DMS 273 treated with DMSO at 0.1 percent for 48 hours (cell line): ENCODE measurements at places on chromosomes 3 and 15.
A peak's percentile ranks its signal among the peaks of the same experiment; 100 is the strongest.

DNA sequence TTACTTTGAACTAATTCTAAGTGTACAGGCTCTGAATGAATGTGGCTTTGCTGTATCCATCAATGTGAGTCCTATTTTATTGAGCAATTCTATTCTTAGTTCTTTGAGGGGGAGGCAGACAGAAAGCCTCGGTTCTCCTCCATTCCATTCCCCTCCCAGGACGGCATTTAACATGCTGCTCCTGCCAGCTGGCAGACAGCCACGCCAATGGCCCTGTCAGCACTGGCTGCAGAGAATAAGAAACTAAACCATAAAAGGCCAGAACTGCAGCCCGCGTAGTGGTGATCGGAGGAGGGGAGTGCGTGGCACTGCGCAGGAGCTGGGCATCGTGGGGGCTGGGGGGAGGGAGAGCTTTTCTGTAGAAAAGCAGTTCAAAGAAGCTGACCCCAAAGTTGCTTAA lies 76.0 kb upstream of the HACD2 start:
- peak; percentile 90 for DNase-seq

- DNase-seq = no peak
These were observed 16.8 kb upstream of the SMAD3 start for GRCh38 chr15:67048281-67049279.

DNA sequence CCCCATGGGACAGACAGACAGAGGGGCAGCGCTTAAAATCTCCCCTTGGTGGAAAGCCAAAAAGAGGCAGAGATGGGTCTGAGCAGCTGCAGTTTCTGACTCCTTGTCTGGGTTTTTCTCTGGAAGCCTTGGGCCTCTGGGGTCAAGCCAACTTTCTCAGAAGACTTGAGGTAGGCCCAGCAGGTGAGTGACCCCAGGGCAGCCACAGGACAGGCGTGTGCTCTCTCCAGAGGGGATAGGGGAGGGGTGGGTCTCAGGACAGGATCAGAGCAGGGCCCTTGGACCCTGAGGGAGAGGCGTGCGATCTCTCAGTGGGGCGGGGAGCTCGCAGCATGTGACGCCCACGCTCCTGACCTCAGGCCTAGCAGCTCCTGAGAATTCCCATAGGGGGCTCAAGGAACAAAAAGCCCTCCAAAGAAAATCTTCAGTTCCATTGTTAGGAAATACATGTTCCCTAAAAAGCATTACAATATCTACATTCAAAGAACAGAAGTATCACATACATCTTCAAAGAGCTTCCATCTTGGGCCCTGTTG lies 34.6 kb upstream of the DUSP7 start:
- no peak for DNase-seq

DNA sequence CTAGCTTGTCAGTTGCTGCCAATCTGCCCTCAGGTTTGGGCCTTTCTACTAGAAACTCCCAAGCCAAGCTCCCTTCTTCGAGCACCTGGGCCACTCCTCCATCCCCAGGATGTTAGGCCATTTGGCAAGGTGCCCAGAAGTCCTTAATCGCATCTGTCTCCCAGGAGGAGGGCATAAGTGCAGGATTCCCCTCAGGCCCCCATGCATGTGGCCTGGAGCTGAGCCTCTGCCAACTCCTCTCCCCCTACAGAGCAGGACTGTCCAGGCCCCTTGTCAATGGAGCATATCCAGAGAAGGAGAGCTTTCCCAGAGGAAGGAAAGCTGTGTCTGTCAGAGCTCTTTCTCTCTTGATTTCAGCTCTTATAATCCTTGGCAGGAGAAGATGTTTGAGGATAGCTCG lies 182.6 kb upstream of the ROPN1 start:
- DNase-seq = peak; percentile 75

DNA sequence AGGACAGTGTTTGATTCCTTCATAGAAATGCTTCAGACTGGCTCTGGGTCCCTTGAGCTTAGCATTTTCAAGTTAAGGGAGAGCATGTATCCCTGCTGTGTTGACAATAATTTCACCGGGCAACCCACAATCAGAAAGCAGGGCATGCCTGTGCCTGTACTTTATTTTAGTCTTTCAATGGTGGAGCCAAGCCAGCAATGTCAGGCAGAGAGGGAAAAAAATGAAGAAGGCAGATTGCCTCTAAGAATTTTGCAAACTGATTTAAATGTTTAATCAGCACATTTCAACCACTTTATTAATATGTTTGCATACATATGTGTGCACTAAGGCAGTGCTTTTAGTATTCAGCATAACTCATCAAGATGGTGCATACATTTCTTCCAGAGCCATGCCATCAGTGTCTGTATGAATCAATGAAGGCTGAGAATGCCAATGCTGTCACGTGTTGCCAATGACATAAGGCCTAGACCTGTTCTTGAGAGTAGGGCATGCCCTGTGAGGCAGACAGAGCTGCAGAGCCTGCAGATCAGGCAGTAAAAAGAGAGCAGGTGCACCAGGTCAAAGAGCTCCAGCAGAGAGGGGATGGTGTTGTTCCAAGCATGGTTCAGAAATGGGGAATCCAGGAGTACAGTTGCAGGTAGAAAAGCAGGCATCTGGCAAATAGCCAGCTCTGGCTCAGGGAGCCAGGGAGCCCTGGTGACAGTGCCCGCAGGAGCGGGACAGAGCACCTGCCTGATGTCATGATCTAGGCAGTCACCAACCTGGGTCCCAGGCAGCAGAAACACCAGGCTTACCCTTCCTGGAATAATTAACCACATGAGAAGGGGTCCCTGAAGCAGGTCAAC lies 508.5 kb downstream of the GABRG3 start:
- DNase-seq = peak; percentile 44

DNA sequence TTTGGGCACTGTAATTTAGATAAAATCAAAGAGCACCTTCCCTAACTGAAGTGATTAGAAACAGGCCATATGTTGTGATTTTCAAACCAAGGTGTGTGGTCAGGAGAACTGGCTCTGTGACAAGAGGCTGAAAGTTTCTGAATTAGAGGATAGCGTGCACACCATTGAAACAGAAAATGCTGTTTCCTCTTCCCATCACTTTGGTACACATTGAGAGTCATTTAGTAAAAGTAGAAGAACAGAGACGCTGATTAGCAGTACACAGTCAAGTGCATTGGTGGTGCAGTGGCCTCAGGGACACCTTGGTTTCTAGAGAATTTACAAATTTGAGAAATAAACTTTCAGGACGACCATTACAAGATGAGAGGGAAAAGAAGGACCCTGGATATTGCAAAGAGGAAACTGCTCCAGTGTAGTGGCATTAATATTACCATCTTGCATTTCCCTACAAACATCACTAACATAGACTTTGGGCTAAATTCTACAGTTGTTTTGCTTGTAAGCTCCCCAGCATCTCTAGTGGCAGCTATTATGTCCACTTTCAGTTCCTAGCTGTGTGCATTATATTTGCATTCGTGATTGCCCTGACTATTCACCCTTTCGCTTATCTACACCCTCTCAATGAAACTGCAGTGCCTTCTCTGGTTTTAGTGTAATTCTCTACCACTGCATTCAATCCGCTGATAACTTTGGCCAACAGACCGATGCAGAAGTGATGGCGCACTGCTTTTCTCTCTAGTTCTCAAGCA lies 728.1 kb upstream of the GRM7 start:
- no peak for DNase-seq

GRCh38 chr15:82315519-82316246 lies 33.6 kb downstream of the GOLGA6L10 start:
- DNase-seq = no peak

GRCh38 chr3:112425858-112426750 lies 73.2 kb downstream of the BTLA start:
- no peak for DNase-seq

DNA sequence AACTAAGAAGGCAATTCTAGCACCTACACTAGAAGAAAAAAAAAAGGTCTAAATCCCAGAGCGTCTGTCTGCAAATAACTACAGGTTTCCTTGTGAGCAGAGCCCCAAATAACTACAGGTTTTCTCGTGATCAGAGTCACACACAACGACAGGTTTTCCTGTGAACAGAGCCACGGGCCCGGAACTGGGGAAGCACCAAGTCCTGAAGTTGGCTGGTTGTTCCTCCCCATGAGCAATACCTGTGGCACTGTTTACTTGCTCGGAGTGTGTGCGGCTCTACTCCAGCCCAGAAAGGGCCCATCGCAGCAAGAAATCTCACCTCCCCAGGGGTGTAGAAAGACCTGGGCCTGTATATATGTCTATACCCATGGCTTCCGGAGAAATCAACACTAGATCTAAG lies 644 bp upstream of the MASP1 start:
- DNase-seq = no peak

GRCh38 chr3:111906656-111907055 lies 47.6 kb downstream of the PHLDB2 start:
- DNase-seq = no peak

DNA sequence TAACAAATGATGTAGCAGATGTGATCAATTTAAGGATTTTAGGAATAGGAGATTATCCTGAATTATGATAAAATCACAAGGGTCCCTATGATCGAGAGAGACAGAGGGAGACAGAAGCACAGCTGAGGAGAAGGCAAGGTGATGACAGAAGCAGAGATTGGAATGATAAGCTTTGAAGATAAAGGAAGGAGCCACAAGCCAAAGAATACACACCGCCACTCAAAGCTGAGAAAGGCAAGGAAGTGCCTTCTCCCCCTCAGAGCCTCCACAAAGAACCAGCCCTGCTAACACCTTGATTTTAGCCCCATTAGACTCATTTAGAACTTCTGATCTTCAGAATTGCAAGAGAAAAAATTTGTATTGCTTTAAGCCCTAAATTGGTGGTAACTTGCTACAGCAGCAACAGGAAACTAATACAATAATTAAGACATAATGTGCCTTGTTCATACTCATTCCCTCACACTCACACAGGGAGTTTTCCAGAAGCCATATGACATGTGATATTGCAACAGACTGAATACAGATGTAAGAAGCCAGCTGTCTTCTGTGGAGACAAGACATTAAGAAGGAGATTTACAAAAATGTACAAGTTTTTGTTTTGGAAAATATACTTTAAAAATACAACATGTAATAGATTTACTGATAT lies 38.2 kb downstream of the TRANK1 start:
- DNase-seq = no peak
